ENCODE measurements at places on chromosomes 1 and 21.

DNA sequence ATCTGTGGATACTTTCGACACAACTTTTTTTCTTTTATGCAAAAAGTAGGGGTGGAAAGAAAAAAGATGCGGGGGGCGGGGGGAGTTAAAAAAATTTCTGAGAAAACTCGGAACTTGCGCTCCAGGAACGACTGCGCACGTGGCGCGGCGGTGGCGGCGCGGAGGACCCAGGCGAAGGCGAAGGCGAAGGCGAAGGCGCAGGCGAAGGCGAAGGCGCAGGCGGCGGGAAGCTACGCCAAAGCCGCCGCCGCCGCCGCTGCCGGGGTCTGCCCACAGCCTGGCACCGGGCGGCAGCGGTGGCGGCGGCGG lies 208 bp upstream of the BARHL2 start:
- DNase-seq = no peak

- no peak for DNase-seq
Measured at GRCh38 chr1:234956821-234957329, 171.8 kb downstream of the TOMM20 start.

DNA sequence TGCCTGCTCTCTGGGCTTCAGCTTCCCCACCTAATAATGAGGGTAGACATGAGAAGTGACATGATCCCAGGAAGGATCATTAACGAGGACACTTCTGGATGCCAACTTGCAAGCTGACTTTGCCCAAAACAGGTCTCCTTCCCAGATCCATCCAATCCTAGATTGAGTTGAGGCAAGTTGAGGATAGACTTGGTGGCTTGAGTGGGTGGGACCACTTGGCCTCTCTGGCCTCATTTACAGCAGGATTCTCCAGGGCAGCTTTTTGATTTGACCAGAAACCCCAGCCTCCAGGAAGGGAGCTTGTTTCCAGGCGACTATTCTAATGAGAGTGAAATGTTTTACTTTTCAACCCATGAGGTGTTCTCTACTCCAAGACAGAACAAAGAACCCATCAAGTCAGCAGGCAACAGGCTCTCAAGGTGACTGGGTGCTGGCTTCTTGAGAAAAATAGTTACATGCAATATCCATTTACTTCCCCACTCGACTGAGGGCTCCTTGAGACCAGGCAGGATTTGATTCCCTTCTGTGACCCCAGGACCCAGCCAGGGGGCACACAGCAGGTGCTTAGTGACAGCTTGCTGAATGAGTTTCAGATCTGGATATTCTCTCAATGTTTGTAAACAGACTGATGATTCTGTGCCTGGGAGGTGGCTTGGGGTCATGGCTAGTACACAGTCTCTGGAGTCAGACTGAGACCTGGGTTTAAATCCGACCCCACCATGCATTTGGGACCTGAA lies 128.2 kb downstream of the DMRTB1 start:
- no peak for DNase-seq

DNA sequence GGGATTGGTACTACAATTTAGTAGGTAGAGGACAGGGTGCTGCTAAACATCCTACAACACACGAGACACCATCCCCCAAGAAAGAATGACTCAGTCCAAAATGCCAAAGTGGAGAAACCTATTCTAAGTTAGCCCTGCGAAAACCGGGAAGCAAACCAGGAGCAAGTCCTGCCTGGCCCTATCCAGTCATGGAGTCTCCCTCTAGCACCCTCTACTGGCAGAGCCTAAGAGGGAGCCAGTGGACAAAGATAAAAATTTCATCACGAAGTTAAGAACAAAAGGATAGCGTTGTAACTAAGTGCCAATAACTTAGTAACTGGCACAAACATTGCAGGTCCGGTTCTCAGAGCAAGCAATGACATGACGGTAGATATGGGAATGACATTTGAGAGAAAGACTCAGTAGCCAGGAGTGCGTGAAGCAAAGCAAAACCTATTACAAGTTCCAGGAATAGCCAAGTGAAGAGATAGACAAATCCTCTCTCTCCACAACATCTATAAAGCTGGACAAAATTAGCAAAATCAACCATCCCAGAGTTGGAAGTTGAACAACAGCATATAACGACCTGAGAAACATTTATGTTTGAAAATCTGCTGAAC lies 383.5 kb downstream of the OMA1 start:
- DNase-seq = peak; percentile 55

GRCh38 chr1:176183618-176184017 lies 23.5 kb downstream of the COP1 start:
- no peak for DNase-seq

- DNase-seq = no peak
Measured at GRCh38 chr1:242946206-242946605, 308.9 kb downstream of the CEP170 start.

DNA sequence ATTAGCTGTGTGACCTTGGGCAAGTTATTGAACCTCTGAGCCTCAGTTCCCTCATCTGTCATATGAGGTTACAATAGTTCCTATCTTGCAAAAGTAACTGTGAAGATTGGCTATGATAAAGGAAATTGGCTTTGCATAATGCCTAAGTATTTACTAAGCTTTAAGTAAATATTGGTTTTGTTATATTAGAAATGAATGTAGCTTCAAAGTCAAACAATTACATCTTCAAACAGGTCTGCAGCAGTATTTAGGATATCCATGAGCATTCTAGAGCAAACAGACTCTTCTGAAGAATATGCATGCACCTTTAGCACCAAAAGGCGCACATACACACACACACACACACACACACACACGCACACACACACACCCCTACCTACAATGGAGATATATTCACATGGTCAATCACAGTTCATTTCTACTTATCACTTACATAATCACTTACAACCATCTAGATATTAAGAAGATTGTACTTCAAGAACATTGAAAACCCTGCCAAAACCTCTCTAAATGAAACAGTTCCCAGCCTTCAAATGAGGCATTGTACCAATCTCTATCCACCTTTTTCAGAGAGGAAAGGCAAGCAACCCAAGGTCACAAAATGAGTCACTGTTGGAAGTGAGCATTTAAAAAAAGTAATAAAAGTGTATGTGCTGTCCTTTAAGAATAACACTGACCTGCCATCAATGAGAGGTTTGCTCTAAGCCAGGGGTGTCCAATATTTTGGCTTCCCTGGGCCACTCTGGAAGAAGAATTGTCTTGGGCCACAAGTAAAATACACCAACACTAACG lies 13.4 kb upstream of the FAM43B start:
- DNase-seq = no peak

DNA sequence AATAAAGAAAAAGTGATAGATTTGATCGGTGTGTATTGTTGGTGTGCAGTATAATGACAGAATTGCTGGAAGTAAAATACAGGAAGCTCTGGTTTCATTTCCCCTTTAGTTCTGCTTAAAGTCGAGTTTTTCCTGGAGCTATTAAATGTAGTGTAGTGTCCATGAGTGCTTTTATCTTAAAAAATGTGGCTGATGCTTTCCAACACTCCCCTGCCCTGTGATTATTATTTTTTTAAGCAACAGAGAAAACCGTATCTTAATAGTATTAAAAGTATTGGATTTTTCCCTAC lies 1.1 kb downstream of the LGALS8 start:
- no peak for DNase-seq

DNA sequence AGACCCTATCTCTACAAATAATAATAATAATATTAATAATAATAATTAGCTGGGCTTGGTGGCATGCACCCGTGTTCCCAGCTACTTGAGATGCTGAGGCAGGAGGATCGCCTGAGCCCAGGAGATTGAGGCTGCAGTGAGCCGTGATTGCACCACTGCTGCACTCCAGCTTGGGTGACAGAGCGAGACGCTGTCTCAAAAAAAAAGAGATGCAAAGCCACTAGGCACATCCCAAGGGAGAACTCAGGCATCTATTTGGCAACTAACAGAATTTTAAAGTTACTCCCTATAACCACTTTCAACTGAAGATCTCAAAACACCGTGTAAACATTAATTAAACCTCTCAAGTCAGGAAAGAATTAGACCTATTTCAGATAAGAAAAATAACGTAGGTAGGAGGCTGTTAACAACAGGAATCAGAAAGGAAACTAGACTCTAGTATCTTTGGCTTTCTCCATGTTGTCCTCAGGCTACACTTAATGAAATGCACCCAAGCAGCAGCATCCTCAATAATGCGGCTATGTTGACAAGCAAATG lies 3.7 kb downstream of the RNF19B start:
- DNase-seq = no peak

GRCh38 chr1:41377397-41377796 lies 16.2 kb downstream of the FOXO6 start:
- DNase-seq = no peak

DNA sequence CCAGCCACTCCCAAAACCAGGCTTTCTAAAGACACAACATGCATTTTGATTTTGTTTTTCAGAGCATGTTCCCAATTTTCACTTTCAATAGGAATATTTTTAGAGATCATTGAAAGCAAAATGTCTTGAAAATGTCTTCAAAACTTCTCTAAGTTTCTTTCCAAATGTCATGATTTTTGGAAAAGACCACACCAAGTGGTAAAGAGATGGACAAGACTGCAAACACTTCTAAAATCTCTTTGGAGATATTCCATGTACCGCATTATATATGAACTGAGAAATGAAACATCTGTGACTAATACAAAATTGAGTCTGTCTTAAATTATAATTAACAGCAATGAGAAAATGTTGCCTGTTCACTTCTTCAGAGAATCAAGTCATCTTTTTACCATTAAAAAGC lies 418.0 kb upstream of the PKN2 start:
- DNase-seq = no peak

- no peak for DNase-seq
Measured at GRCh38 chr1:1562556-1563195, 12.0 kb downstream of the SSU72 start.

GRCh38 chr1:243457363-243457982 lies 201.6 kb downstream of the SDCCAG8 start:
- no peak for DNase-seq

DNA sequence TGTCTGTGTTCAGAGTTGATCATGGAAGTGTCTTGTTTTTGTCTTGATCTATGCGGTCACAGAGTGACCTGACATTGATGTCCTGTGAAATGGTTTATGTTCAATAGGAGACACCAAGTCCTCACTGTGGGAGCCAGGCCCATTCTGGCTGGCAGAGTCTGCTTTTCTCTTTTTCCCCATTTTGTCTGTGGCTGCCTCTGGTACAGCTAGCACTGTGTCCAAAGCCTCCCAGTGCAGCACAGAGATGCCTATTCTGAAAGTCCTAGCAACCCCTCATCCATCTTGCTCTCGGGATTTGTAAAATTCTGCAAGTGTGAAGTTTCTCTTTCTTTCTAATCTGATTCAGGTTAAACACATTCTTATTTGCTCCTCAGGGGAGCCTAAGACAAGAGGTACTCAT lies 14.3 kb downstream of the TNN start:
- no peak for DNase-seq

DNA sequence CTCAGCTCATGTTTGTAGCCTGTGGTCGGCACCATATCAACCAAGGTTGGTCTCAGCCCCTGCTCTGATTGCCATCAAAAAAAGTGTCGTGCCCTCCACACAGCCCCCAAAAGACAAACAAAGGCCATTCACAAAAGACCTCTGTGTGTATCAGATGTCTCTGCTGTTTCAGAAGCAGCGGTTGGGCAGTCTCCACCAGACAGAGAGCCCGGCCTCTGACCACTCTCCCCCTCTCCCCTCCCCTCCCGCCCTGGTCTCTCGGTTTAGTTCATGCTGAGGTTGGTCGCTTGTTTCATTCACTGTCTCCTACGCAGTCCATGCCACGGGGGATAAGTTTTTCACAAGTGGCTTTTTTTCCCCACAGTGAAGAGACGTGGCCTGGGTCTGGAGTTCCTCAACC lies 27.1 kb downstream of the ACTA1 start:
- no peak for DNase-seq

DNA sequence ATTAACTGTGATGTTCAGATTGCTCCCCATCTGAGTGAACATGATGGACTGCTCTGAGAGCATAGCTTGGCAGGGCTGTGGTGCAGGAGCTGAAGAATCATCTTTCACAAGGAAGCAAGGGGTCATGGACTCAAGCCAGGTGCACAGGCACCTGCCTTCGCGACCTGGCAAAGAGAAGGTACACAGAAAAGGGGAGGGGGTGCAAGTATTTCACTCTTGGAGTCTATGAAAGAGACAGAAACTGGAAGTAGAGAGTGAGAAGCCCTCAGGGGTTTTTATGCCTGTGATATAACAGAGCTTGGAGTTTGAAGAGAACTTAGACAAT lies 232.6 kb upstream of the PLXNA2 start:
- DNase-seq = no peak

- DNase-seq = peak; percentile 95
Measured at GRCh38 chr1:159009704-159010361, at the start of gene IFI16. Gene IFI16, plus strand, starts transcription at chr1:159009907. Its CDS starts 4,774 bp downstream, at chr1:159014681.

DNA sequence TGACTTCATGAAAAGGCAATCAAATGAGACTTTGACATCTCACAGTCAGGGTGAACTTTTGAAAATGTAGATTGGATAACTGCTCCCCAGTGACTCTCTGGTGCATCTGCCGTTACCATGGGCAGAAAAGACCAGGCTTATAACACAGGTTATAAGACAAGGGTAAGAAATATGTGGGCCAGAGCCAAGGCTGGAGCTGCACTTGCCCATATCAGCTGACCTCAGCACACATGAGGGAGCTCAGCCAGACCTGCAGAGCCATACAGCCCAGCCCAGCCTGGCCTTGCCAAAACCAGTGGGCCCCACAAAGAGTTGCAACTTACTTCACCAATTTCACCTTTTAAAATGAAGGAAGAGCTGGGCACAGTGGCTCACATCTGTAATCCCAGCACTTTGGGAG lies 11.7 kb upstream of the RGS2 start:
- DNase-seq = no peak

GRCh38 chr1:180179162-180179957 lies 24.7 kb downstream of the QSOX1 start:
- no peak for DNase-seq

- no peak for DNase-seq
Measured at GRCh38 chr1:175405766-175406165, 213.2 kb upstream of the KIAA0040 start.

DNA sequence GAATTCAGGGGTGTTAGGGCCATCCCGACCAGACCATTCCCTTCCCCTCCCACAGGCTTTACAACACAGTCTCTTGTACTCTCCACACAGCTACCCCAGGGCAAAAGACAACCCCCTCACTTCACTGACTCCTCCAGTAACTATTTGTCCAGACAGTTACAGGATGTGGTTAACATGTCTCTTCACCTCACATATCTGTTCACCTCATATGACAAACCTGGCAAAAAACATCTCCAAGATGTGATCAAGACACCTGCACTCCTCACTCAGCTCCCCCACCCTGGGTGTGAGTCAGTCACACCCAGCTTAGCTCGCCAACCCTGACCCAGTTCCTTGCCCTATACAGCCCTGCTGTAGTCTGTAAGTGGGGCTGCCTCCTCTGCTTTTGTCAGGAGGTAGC lies 490.5 kb upstream of the CHRM3 start:
- peak; percentile 34 for DNase-seq

GRCh38 chr1:67897270-67897949 lies 64.1 kb upstream of the GNG12 start:
- DNase-seq = no peak

DNA sequence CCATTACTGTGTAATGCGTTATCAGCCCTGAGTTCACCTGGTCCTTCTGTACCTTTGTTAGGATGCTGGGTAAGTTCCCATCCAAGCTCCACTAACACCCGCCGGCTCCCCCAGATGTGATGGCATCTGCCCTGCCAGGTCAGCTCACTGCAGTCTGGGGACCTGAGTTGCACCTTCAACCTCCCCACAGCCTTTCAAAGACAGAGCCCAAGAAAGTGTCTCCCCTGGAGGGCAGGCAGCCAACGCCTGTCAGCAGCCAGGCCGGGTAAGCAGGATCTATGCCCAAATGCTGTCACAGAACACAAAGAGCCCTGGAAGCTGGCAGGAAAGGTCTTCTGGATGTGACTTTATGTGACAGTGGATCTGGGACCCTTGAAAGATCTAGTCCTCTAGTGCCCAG lies 13.7 kb downstream of the MRAP start:
- no peak for DNase-seq

- DNase-seq = peak; percentile 87
Measured at GRCh38 chr1:159339536-159339935, 37.4 kb downstream of the FCER1A start.
